ENCODE measurements at places on chromosomes 11 and 22.

- no peak for DNase-seq
These were observed 132.8 kb downstream of the KCNC1 start for GRCh38 chr11:17867341-17867740.

GRCh38 chr11:32391956-32392553, 43.3 kb downstream of the WT1 start:
- no peak for DNase-seq

DNA sequence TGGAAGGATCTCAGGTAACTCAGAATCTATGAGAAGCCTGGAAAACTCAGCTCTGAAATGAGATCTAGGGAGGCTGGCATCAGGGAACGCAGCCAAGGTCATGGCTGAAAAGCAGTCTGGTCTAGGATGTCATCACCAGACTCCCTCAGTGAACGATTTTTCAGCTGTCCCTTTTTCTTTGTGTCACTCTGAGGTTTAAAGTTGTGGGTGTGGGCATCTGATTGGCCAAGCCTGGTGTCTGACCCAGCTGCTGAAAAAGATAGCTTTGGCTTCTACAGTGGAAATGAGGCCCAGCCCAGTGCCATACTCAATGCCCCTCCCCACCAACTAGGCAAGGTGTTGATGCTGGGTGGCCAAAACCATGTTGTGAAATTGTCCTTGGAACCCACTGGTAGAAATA, 14.5 kb downstream of the RPS3 start:
- no peak for DNase-seq

- DNase-seq: no peak
These were observed 5.0 kb upstream of the OR52H1 start for GRCh38 chr11:5553343-5553742.

DNA sequence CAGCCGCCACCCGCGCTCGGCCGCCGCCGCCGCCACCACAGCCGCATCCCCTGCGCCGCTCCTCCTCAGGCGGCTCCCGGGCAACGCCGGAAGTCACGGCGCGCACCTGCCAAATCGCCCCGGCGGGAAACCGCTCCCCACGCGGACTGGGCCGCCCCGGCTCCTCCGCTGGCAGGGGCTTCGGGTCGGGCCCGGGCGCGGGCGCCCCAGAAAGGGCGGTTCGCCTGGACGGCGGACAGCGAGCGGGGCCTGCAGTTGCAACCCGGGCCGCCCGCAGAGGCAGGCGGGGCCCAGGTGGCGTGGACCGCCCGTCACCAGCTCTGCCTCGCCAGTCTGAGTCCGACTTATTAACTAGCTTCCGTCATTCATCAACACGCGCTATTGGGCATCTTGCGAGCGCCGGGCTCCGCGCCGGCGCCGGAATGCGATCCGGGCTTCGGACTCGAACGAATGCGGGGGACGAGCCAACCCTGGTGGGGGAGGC, at the start of gene HIRA:
HIRA (minus strand) TSS at position 85 of the 484 bp plus-strand sequence. CDS start 257 bp downstream, outside the sequence.
- peak; percentile 82 for DNase-seq

- no peak for DNase-seq
These were observed 1177.8 kb downstream of the TBC1D22A start for GRCh38 chr22:47940211-47940610.

DNA sequence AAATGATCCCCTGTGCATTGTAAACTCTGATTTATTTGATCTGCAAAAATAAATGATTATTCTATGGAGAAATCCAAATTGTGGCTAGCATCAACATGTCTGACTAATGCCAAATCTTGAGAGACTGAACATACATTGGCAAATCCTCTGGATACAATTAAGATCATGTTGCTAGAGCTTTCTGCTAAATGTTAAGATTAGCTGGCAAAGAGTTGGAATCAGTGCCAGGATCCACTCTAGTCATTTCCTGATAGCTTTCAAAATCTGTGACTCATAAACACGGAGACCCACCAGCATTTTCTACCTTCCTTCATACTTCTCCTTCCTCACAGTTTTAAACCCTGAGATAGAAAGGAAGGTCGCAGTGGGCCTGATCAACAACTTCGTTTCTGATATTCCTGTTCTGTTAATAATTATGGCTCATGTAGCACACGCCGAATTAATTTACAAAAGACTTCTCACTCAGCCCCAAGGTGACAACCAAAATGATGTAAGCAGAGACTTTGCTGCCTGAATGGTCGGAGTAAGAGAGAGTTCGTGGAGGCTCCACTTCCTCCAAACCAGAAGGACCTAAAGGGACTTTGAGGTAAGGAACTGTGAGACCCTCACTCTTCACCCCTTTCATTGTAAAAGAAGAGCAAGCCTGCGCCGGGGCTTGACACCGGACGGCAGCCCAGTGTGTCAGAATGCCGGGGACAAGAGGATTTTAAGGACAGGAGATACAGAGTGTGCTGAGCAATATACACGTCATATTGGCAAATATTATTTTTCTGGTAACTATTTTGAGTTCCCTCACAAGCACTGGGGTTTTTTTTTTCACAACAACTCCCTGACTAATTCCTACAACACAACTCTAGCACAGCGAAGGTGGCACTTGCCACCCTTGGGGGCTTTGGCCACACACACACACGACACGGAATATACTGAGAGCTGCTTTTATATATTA, 42.0 kb downstream of the SERPINH1 start:
- DNase-seq: no peak

GRCh38 chr22:39699631-39700360, 129.2 kb downstream of the CACNA1I start:
- DNase-seq: no peak

GRCh38 chr22:43625242-43625641, 186.9 kb downstream of the EFCAB6 start:
- DNase-seq: no peak

- DNase-seq: no peak
These were observed 129.6 kb downstream of the BARX2 start for GRCh38 chr11:129505266-129505665.

GRCh38 chr11:105907319-105907718, 114.7 kb downstream of the MSANTD4 start:
- no peak for DNase-seq

DNA sequence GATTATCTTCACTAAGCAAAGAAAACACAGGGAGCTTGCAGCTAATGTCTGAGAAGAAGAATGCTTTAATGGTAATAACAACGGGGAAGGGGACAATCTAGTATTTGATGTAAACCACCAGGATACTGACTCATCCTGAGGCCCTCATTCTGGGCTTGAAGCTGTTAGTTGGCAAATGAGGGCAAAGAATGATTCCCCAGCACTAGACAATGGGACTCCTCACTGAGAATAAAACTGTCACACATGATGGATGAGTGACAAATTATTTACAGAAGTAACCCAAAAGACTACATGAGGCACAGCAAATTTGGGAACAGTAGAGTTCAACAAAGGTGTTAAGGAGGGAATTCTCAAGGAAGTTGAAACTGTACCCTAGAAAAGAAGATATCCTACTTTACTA, 76.3 kb downstream of the FAM168A start:
- DNase-seq: no peak

DNA sequence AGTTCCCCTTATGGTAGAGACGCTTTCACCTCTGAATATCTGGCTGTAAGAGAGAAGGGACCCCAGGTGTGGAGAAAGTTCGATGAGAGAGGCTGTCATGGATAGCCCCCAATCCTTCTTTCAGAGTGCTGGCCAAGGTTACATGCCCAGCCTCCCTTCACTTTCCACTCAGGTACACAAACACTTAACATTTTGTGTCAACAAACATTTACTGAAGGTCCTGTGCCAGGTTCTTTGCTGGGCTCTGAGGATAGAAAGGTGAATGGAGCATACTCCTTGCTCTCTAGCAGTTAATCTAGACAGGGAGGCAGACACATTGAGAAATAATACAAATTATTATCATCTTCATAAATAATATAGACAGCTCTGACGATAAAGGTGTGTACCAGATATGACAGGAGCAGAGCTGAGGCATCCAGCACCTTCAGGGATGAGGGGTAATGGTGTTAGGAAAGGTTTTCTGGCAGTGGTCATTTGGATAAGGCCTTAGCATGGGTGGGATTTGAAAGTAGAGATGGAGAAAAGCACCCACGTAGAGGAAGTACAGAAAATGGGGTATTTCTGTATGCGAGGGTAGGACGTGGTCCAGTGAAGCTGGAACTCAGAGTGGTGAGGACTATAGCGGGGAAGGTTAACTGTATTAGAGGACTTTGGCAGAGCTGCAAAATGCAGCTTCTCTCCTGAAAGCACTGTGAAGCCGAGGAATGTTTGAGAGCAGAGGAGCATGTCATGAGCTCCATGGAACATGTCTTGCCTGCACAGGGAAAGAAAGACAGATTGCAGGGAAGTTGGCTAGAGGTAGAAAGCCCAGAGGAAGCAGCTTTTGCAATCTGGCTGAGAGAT, 19.6 kb downstream of the PPFIBP2 start:
- DNase-seq: no peak

- DNase-seq: no peak
These were observed 13.1 kb downstream of the IFT27 start for GRCh38 chr22:36762687-36763260.

DNA sequence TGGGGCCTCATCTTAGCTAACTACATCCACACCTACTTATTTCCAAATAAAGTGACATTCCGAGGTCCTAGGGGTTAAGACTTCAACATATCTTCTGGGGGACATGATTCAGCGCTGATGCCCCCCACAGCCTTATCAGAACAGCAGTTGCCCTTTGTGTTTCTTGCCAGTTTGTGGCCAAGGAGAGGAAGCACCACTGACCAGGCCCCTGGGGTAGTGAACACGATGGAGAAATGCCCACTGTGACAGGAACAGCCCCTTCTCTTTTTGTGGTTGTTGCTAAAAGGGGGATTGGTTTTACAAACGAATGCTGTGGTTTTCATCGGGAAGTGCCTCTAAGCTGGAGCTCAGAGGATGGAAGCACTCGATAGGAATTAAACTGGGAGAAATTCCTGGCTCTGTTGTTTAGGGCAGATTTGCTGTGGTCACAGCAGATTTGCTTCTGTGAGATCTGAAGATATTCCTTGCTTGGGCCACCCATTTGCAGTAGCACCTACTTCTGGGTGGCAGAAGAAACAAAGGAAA, 88.8 kb downstream of the ABTB2 start:
- DNase-seq: no peak

All from stimulated activated CD4-positive, alpha-beta T cell treated with anti-CD3 and anti-CD28 coated beads, Interleukin-1b, Interleukin-23, amount 100 ng/mL, for 24 hours (primary cell).